ENCODE measurements at places on chromosomes 6 and 20. TPM values are rescaled to one million over a fixed set of nuclear protein-coding genes. Genes with fewer than 3 reads are reported as not detected.

GRCh38 chr6:114090626-114091025 lies 119.7 kb upstream of the HDAC2 start:
- DNase-seq = no peak

- no peak for DNase-seq
These were observed at the start of gene FAM83B for GRCh38 chr6:54846243-54846856. TSS of gene FAM83B (plus strand) at chr6:54846771. CDS start at chr6:54870247, 23,476 bp downstream.

The CLDN20 gene
- total RNA-seq = not detected

The PPP1R16B gene
- total RNA-seq = under 0.01 TPM

The CRIP3 gene
- total RNA-seq = not detected

The FGD2 gene
- not detected for total RNA-seq

DNA sequence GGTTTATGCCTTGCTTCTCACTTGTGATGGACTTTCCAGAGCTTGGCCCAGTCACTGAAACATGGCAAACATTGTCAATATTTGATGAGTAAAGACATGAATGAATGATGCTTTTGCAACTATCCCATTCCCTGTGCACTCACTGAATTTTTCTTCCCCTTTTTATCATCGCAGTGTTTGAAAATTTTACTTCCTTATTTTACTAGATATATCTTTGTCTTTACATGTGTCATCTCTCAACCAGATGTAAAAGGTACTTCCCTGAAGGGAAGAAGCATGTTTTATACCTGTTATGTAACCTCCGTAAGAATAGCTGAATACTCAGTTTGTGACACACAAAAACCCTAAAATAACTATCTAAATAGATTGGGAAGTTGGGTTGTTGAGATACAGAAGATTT lies 544.7 kb upstream of the FLRT3 start:
- no peak for DNase-seq

Measured in RPMI7951 (cell line).